ENCODE measurements at places on chromosomes 11 and 22.

DNA sequence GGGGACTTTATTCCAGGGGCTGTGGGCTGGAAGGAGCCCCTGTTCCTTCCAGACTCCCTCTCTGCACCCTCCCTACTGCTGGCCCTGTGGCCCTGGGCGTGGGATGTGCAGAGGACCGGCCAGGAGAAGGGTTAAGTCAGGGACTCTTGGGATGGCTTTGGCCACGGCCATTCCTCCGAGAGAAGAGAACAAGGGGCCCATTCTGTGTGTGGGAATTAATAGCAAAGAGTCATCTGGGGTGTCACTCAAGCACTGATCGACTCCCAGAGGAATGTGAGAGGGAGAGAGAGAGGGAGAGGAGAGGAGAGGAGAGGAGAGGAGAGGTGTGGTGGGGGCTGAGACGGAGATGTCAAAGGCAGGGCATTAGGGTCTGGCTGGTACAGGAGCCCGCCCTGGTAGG, 14.2 kb upstream of the SOX10 start:
- no peak for DNase-seq

- no peak for DNase-seq
Observed at GRCh38 chr11:119599864-119600541, 129.0 kb downstream of the NECTIN1 start.

DNA sequence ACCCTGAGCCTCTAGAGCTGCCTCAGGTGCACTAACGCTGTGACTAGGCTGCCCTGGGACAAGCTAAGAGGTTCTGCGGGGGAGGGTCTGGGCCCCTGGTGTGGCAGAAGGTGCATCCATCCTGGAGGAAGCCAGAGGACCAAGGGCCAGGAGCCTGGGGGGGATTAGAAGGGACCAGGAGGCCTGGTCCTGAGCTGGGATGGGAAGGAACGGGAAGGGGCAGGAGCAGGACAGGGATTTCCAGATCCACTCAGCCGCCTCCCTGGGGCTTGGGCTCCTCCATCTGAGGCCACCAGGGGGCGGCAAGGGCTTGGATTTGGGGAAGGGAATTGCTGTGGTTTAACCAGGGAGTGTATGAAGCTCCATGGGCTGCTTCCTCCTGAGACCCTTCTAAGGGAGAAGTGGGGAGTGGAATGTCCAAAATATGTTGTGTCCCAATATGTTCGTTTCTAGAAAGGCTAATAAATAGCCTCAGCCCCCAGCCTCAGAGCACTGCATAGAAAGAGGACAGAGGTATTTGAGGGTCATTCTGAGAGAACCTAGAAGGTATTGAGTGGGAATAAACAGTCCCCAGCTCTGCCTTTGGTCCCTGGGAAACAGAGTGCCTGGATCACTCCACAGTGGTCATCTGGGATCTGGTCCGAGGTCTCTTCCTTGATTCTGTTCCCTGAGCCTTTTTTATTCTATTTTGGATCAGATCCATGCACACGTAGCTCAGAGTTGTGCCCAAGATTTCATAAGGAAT, 17.4 kb upstream of the PRAME start:
- DNase-seq, result peak; percentile 18

DNA sequence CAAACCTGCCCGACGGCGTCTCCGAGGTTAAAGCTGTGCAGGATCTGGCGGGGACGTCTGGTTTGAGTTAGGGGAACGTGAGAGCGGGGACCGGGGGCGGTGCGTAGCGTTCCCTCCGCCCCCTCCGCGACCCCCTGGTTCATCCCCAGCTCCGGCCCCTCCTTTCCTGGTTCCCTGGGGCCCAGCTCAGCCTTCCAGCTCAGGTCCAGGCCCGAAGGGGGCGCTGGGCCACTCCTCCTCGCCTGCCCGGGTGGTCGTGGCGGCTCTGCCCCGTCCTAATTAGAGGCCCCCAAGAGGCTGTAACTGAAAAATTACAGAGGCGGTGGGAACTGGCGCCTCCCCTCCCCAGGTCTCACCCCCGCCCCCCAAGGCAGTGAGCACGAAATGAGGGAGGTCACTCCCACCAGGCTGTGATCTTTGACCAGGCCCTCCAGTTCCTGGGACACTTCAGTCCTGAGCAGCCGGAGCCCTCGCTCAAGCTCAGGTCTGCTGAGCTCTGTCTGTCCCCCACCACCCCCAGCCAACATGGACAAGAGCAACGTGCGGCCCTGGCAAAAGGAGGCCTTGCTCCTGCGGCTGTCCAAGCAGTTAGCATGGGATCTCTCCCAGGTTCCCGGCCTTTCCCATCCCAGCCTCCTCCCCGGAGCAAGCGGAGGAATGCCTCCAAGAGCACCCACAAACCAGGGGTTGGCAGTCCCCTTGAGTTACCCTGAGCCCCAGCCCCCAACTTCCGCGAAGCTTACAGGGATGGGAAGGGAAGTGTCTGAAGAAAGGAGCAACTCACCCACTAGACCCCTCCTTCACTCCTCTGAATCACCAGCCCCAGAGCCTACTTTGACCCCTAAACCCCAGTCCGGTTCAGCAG, 3.3 kb downstream of the CD248 start:
- DNase-seq, result no peak

GRCh38 chr11:83168756-83169155, 11.8 kb downstream of the PCF11 start:
- no peak for DNase-seq

DNA sequence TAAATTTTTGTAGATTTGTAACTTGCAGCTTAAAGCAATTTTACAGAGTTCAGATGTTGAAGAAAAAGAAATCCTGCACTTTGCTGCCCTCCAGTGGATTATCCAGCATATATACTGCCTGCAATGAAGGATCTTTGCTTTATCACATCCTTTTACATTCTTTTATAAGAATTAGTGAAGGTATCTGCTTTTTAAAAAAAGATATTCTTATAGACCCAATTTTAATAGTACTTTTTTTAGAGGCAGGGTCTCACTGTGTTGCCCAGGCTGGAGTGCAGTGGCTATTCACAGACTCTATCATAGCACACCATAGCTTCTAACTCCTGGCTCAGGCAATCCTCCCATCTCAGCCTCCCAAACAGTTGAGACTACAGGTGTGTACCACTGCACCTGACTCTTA, 60.7 kb downstream of the TTC17 start:
- DNase-seq, result no peak

GRCh38 chr11:6856871-6857270, 6.0 kb upstream of the OR10A2 start:
- no peak for DNase-seq

GRCh38 chr11:8071616-8072581, 9.1 kb upstream of the TUB start:
- DNase-seq, result no peak

DNA sequence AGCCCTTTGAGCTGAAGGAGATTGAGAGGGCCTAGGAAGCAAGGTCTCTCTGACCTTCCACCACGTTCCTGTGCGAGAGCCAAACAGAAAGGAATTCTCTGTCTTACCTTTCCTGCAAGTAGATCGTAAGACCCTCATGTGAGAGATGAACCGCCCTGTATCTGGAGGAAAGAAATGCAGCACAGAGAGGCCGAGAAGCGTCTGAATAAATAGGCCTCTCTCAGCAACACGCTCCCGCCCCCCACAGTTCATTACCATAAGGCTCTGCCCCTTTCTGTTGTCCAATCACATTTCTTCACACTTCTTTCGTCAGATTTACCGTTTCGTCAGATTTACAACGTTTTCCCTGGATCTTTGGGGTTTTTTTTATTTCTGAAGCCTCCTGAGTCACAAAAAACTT, 90.3 kb downstream of the BLID start:
- no peak for DNase-seq

DNA sequence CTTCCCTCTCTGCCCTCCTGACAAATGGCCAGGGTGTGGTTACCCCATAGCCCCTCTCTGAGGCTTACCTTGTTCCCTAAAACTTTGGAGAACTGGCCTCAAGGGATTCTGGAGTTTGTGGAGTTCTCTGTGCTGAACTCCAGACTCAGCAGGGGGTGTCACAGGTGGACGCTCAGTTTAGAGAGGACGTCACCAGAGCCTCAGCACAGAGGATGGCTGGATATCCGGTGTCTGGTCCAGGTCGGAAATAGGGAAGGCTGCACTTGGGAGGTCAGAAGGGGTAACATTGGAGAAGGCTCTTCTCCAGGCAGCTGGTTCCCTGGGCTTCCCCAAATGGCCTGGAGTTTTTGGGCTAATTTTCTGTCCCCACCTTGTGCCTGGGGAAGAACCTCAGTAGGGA, 64.2 kb downstream of the ADAMTS15 start:
- no peak for DNase-seq

GRCh38 chr11:93626038-93626437, 35.4 kb upstream of the CEP295 start:
- DNase-seq, result no peak

GRCh38 chr11:31240340-31240904, 129.1 kb downstream of the DCDC1 start:
- peak; percentile 11 for DNase-seq

- DNase-seq, result no peak
Observed at GRCh38 chr11:4580124-4580523, 1.4 kb upstream of the OR52I2 start.

DNA sequence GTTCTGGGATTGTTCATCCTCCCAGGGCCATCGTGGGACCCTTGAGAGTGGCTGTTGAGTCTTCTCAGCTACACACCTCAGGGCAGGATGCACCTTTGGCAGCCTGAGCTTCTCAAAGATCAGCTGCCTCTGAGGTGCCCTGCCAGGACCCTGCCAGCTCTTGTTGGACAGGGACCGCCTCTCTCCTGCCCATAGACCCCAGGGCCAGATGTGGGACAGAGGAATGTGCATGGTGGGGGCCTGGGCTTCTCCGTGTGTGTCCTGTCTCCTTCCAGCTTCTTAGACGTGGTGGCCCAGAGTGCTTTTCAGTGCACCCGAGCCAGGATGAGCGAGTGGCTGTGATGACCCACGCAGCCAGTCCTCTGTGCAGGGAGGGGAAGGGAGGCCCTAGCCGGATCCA, 5.9 kb upstream of the TRMU start:
- no peak for DNase-seq

GRCh38 chr11:111933872-111934271, 3.3 kb upstream of the DIXDC1 start:
- no peak for DNase-seq

DNA sequence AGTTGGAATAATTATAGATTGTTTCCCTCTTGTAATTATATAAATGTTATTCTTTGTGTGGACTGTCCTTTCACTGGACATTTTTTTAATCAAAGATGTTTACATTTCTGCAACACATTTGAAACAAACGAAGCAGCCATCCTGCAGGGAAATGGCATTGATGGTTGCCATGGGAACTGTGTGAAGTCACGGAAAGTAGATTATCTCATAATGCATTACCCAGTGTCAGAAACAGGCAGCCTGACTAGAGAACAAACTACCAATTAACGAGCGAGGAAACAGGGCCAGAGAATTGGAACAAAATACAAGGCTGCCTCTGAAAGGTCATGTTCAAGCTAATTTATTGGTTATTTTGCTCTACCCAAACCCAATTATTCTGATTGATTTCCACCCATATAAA, 96.9 kb upstream of the LARGE1 start:
- DNase-seq, result no peak

GRCh38 chr22:35726933-35727332, 9.3 kb downstream of the APOL5 start:
- DNase-seq, result no peak

- peak; percentile 65 for DNase-seq
Observed at GRCh38 chr11:73335204-73335923, 27.3 kb downstream of the ARHGEF17 start.

DNA sequence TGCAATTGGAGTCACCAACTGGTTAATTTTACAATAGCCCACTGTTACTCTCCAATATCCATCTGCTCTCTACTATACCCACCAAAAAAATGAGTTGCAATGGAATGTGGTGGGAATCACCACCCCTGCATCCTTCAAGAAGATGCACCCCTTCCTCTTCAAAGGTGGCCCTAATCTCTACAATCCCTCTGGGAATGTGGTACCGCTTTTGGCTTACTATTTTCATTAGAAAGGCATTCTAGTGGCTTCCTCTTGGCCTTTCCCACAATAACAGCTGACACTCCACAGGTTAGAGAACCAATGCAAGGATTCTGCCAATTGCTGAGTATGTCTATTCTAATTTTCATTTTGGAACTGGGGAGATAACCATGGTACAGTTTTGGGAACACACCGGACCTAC, 33.2 kb upstream of the CWF19L2 start:
- no peak for DNase-seq

DNA sequence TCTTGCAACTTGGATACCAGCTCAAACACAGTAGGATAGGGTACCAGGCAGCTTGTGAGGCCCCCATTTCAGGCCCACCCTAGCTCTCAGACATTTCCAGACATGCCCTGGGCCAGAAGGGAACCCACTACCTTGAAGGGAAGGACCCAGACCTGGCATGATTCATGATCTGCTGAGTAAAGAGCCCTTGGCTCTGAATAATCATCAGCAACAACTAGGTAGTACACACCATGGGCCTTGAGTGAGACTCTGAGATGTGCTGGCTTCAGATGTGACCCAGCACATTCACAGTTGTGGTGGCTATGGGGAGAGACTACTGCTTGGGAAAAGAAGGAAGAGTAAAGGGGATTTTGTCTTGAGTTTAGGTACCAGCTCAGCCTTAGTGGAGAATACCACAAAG, 23.6 kb downstream of the JRKL start:
- DNase-seq, result no peak

GRCh38 chr22:48895831-48896765, 931.6 kb downstream of the BRD1 start:
- DNase-seq, result no peak

GRCh38 chr11:33949252-33949913, 57.5 kb upstream of the LMO2 start:
- DNase-seq, result peak; percentile 69

GRCh38 chr22:44730490-44731356, 21.7 kb upstream of the ARHGAP8 start:
- DNase-seq, result no peak

GRCh38 chr11:44731685-44732430, 5.1 kb downstream of the TSPAN18 start:
- no peak for DNase-seq

DNA sequence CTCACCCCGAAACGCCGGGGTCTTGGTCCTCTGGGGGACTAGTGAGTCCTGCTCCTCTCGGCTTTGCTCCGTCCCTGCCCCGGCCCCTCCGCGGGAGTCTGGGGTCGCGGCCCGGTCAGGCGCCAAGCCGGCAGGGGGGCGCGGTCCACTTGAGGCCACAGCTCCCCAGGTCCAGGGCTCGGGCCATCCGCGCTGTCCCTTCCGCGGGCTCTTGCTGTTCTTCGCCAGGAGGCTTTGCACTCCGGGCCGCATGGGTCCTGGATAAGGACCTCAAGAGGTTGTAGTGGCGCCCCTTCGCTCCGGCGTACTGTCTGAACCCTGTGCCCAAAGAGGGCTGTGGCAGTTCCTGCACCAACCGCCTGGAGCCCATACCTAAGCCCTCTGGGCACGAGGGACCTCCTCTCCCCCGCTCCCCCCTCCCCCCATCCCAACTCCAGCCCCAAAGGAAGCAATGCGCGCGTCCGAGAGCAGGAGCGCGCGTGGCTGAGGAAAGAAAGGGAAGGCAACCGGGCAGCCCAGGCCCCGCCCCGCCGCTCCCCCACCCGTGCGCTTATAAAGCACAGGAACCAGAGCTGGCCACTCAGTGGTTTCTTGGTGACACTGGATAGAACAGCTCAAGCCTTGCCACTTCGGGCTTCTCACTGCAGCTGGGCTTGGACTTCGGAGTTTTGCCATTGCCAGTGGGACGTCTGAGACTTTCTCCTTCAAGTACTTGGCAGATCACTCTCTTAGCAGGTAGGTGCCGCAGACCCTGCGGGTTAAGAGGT, at the start of gene ADM:
Gene ADM (plus strand): TSS at position 579 of the 767 bp plus-strand sequence. CDS start 628 bp downstream, outside the sequence.
- DNase-seq, result no peak

GRCh38 chr22:26684168-26684567, 26.8 kb downstream of the MIAT start:
- DNase-seq, result no peak
